ENCODE measurements at places on chromosomes 5 and 9. TPM values are rescaled to one million over a fixed set of nuclear protein-coding genes. Genes with fewer than 3 reads are reported as not detected.

GRCh38 chr5:943201-943917, 50.7 kb downstream of the TRIP13 start:
- DNase-seq = peak; percentile 69

- peak; percentile 74 for DNase-seq
These were observed 178.8 kb downstream of the SPOCK1 start for GRCh38 chr5:137320056-137321045.

The ARRDC3 gene
- total RNA-seq = 101 TPM

DNA sequence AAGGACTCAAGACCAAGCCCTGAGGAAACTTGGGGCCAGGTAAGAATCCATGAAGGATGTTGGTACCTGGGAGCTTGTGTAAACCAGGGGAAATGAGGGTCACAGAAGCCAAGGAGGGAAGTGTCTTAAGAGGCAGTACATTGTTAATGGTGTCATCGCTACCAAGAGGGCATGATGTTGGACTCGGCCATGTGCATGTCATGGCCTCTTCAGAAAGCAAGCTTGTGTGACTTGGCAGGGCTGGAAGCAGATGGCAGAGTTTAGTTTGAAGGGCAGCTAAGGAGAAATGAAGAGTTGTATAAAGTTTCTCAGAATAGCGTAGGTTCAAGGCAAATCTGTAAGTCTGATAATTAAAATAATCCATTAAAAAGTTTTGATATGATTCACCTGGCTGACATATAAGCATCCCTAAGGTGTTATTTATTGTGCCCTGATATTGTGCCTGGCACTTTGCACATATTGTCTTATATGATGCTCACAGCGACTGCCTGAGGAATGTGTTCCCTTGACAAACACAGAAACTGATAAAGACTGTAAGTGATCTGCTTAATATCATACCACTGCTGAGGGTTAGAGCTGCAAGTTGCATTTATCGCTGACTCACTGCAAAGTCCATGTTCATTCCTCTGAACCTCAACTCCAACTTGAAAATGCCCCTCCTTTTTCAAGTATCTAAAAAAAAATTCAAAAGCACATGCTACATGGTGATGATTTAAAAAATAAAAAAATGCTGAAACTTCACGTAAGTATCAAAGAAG, 81.3 kb upstream of the PTPN3 start:
- DNase-seq = peak; percentile 21

DNA sequence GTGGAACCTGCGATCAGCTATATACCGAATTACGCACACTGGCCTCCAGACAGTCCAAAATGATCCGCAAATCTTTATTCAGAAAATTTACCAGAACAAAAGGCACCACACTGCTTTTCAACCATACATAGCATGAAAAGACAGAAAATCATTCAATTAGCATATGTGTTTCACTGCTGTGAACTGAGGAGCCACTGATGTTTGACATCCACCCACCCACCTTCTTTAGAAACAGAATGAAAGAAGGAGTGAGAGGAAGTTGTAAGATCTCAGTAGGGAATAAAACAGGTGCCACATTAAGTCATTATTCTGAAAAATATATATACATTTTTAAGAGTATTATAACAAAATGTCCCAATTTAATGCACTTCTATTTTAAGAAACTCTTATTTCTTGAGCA, 156.8 kb downstream of the NFIB start:
- DNase-seq = no peak

The SYNPO gene
- total RNA-seq = 4.0 TPM

DNA sequence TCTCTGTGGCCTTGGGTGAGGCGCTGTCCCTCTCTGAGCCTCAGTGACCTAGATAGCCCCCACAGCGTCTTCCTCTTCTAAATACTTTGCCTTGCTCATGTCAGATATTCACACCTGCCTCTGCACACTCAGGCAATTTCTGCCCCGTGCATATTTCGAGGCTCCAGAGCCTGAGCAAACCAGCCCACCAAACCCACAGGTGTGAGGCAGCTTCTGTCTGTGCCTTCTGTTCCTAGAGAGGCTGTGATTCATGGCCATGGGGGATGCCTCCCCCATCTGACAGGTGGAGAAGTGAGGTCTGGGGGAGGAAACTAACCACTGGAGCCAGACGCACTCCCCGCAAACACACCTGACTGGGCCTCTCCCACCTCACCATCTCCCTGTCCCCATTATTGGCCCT, 42.7 kb upstream of the CPLX2 start:
- DNase-seq = no peak

- DNase-seq = no peak
These were observed 86.0 kb downstream of the ZNF608 start for GRCh38 chr5:124660229-124661093.
